ENCODE measurements at places on chromosomes 5 and 9.

GRCh38 chr9:35757226-35757891 lies 3.3 kb upstream of the MSMP start:
- DNase-seq: no peak

- no peak for DNase-seq
These were observed 189.4 kb downstream of the BNC2 start for GRCh38 chr9:16680975-16681651.

DNA sequence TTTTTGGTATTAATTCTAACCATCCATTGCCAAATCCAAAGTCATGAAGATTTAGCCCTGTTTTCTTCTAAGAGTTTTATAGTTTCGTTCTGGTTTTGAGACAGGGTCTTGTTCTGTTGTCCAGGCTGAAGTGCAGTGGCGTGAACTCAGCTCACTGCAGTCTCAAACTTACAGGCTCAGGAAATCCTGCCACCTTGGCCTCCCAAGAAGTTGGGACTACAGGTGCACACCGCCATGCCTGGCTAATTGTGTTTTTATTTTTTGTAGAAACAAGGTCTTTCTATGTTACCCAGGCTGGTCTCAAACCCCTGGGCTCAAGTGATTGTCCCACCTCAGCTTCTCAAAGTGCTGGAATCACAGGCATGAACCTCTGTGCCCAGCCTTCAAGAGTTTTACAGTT lies 21.0 kb downstream of the ACTL7A start:
- no peak for DNase-seq

- no peak for DNase-seq
These were observed 72.8 kb downstream of the CD180 start for GRCh38 chr5:67123819-67124218.

GRCh38 chr9:135049460-135049859 lies 38.0 kb upstream of the OLFM1 start:
- no peak for DNase-seq

GRCh38 chr9:138069731-138070456 lies 192.3 kb downstream of the CACNA1B start:
- no peak for DNase-seq

GRCh38 chr5:148970228-148970627 lies 92.6 kb downstream of the SH3TC2 start:
- no peak for DNase-seq

- DNase-seq: no peak
These were observed 33.1 kb upstream of the SPIN1 start for GRCh38 chr9:88355166-88355565.

GRCh38 chr5:42572313-42572712 lies 149.1 kb downstream of the GHR start:
- no peak for DNase-seq

- DNase-seq: no peak
These were observed 4.5 kb downstream of the IRX4 start for GRCh38 chr5:1878050-1878849.

- DNase-seq: peak; percentile 52
These were observed 64.6 kb downstream of the SH3TC2 start for GRCh38 chr5:148998174-148998797.

DNA sequence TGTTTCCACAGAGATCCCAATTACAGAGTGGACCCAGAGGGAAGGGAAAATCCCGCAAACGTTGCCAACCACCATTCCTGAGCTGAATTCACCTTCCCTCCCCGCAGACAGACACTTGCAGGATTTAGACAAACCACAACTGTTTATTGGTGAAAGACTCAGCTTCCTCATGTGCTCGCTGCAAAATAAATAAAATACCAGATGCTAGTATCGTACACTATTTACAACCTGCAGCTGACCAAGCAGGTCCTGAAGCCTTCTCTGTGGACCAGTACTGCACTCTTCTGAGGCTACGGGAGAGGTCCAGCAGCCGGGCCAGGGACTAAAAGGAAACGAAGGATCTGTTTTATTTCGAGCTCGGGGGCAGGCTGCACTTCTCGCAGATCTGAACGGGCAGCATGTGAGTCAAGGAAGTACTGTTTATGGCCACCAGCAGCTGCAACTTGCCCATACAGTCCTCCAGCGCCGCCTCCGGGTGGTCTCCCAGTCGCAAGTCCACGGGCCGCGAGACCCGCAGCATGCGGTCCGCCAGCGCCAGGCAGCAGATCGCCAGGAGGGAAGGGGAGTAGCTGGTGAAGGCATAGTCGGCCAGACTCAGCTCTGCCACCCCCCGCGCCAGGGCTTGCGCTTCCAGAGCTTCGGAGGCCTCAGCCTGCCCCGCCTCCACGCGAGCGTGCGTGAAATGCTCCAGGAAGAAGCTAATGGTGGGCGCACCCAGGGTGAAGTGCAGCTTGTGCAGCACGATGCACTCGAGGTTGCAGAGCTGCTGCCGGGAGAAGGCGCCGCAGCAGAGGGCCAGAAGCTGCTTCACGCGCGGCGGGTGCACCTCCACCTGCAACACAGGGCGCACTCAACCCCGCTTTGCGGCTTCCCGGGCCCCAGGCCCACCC lies 2.1 kb downstream of the CCNO start:
- peak; percentile 53 for DNase-seq
